ENCODE measurements at places on chromosomes 2 and 18.

DNA sequence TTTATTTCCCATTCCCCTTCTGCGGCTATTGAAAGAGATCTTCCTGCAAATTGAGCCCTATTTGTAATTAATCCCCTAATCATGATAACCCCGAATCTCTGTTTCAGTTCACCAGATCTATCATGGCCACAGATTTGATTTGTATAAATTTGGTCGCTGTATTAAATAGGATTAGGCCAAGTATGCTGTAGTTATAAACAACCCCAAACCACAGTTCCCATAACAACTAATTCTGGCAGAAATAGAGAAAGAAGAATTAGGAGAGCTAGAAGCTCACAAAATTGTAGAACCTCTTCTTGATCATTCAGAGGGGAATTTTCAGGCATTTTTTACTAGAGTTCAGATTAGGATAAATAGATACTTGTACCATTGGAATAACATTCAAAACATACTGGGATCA is 433.7 kb upstream of the TNP1 start:
- DNase-seq: no peak

DNA sequence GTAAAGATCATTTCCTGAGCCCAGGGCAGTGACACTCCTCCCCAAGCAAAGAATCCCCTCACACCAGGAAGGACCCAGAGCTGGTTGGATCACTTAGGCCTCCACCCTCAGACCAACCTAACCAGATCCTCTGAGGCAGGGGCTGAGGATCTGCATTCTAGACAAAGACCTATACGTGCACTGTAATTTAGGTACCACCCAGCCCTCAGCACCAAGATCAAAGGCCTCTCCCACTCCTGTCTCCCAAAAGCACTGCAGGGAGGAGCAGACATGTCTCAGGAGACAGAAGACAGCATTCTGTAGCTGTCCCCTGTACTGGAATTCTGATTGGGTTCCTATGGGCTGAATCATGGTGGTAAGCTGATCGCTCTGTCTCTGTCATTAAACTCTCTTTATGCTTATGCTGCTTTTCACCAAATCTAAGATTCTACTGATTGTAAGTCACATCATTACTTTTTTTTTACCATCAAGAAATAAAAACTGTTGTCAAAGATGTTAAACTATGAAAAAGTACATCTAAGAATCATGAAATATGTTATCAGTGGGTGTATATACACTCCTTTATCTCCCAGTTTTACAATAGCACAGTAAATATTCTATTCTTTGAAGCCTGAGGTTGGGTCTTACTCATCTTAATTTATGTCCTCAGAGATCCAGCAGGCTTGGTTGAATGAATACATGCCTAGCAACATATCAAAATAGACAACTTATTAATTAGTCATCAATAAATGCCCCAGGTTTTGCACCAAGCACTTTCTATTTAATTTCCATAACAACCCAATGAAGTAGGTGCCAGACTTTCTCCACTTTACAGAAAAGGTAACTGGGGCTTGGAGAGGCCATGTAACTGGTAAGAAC is 28.3 kb downstream of the MCFD2 start:
- no peak for DNase-seq

- no peak for DNase-seq
These were observed 393 bp downstream of the IL1R1 start for GRCh38 chr2:102142829-102143449.

DNA sequence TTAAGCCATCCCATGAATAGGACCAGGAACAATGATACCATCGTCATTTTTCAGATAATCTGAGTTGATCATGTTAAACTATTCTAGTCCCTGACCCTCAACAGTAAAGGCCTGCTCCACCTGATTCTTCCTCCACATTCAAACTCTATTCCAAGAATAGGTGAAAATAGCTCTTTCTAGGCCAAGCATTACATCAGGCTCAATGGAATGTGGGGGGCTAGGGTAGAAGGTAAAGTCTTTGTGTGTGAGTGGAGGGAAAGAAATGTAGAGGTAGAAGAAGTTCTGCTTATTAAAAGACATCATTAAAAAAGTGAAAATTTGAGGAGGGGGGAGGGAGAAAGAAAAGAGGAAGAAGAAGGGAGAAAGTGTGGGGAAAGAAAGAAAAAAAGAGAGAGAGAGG is 653.3 kb upstream of the PKDCC start:
- no peak for DNase-seq

DNA sequence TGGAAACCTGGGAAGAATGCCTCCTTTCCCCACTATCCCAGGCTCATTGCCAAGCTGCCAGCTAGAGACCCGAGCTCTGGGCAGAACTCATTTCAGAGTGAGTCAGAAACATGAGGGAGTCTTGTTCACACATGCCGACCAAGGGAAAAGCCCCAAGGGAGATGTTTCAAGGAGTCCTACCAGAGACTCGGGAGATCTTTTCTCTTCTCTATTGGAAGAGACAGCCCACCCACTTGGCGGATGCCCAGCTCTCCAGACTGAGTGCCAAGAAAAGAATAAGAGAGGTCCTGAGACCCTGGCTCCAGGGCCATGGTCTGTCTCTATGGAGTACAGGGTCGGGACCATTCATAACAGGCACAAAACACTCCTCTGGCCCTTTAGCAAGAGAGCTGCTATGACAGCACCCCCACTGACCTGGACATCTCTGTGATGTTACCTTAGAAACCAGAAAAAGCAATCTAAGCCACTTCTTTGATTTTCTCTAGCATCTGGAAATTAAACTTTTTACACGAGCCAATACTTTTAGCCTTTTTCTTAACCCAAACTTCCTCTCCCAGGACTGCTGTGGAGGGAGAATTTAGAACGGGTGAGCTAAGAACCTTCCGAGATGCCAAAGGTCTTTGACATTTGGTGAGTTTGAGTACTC is 18.5 kb upstream of the IGFBP5 start:
- no peak for DNase-seq

DNA sequence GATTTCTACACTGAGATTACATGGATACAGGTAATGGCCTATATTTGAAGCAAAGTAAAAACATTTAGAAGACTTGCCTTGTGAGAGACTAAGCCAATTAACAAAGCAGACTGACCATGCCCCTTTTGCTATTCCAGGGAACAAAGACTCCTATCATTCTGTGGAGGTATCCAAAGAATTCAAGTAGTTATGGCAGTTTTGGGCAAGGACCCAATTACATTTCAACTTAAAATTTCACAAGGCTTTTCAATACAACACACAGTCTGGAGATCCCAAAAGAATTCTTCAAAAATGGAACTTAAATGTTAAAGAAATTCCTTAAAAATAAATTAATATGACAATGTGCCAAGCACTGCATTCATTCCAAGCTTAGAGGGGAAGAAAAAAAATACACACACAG is 109.2 kb upstream of the CHRNA1 start:
- no peak for DNase-seq

DNA sequence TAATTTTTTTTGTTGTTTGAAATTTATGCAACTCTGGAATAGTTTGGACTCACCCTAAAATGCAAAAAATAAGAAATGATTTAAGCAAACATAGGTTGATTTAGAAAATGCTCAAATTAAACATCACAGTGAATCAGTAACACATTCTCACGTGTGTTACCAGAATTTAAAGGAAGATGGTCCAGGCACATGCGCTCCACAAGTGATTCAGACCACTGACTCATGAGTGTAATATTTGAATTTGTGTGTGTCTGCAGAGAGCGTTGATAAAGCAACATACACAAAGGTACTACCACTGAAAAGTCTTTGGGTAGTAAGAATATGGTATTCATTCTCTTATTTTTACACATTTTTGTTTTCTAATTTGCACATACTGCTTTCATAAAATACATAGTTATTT is 7.9 kb downstream of the SS18 start:
- DNase-seq: no peak

- DNase-seq: no peak
These were observed 76.4 kb upstream of the ACVR1 start for GRCh38 chr2:157952558-157952957.

DNA sequence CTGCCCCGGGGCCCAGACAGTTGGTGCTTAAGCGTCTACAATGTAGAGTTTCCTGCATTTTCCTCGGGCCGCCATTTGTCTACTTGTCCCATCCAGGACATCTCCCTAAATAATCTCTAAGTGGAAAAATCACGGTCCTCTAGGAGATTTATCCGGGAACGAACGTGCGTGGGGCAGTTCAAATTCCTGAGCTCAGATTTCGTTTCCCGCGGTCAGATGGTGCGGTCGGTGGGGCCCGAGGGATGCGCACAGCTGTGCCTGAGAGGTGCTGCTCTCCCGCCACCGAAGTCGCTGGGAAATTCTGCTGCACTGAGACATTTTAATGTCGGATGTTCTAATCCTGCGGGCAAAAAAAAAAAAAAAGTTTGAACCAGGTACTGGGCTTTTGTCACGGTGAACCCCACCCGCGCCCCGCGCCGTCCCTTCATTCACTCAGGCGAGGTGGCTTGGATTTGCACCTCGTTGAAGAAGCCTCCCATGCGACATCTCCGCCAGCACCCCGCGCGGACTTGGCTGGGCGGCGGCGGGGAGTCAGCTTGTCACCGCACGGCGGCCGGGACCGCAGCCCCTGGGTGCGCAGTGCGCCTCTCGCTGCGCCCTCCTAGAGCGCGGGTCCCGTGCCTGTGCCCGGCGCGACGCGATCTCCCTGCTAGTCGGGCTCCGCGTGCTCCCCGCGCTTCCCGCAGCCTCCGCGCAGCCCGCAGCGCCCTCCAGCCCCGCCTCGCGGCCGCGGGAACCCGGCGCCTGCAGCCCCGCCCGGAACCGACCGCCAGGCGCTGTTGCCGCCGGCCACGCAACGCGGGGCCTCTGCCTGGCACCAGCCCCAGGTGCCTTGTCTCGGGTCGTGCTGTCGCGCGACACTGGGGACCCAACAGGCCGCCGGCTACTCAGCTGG is 191.9 kb upstream of the TCF4 start:
- DNase-seq: no peak

- no peak for DNase-seq
These were observed 37.4 kb upstream of the PPP1R1C start for GRCh38 chr2:181948227-181948626.

All from activated T-helper 9 cell treated with anti-CD3 and anti-CD28 coated beads, Interleukin-2, amount 50 U/mL, for 16 hours (primary cell).